ENCODE measurements at places on chromosomes 3 and 15.

DNA sequence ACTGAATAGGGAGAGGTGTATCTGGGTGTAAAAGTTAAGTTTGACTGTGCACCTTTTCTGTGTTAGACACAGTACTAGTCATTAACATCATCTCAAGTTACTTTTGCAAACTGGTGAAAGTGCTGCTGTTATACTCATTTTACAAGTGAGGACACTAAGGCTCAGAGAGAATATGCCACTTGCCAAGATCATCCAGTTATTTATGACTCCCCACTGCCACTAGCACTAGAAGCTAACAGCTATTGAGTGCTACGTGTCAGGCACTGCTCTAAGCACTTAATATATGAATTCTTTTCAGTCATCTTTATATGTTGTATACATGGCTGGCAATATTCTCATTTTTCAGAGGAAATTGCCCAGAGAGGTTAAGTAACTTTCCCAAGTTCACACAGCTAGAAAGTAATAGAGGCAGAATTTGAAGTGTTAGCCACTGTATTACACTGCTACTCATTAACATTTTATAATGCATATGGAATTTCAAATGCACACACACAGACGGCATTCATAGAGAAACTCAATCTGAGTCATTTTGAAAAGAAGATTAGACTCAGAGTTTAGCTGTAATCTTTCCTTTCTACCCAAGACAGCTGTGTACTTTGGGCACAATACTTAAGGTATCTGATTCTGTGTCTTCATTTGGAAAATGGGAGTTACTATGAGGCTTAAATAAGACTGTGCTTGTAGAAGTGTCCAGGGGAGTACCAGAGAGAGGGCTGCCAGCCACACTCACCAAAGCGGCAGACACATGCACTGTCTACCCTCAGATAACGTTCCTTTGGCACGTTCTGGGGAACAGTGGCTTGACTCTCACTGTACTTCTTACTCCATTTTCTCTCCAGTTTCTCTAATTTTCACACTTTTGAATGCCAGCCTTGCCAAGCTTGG lies 1.3 kb upstream of the MASP1 start:
- no peak for DNase-seq

DNA sequence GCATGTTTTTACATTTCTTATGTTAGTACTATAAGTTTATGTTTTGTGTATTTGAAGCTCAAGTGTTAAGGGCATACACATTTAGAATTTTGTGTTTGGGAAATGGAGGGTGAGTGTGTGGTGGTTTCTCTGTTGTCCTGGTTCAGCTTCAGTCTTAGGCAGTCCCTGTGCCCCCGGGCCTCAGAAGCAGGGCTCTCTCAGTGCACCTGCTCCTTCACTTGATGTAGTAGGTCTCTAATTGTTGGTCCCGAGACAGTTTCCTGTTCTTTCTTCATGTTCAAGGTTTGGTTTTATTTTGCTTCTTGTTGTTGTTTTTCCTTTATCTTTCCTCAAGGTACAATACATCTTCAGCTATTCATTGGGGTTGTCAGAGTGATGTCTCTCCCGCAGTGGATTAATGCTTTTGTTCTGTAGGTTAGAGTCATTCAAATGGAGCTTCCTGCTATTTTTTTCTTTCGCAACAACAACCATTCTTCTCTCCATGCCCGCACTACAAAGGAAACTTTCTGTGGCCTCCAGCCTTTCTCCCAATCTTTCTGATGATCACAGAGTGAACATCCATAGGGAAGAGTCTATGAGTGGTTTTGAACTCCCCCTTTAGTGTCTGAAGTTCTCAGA lies 177.8 kb upstream of the GOLGA6L4 start:
- no peak for DNase-seq

DNA sequence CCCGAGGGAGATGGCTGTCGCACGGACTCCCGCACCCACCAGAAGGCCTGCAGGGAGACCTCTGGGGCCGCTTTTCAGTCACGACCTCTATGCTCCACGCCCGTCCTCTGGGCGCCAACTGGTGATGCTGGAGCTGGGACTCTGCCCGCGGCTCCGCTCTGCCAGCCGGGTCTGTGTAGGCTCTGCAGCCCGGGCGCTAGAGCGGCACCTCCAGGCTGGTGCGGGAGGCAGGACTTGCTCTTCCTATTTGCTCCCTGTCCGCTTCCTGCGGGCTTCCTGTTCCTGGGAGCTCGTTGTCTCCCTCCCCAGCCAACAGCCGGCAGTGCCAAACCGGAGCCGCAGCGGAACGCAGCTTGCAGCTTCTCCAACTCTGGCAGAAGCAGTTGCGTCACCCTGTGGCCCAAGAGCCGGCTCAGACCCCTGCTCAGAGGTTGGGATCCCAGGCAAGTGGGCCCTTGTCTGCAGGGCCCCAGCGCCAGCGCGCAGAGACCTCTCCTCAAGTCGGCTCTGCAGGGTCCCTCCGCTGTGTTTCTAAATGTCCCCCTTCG lies 285.9 kb downstream of the XXYLT1 start:
- DNase-seq = no peak

- no peak for DNase-seq
These were observed 177.5 kb downstream of the RORA start for GRCh38 chr15:61051569-61052031.

GRCh38 chr15:28921919-28922706 lies 36.3 kb downstream of the APBA2 start:
- no peak for DNase-seq

DNA sequence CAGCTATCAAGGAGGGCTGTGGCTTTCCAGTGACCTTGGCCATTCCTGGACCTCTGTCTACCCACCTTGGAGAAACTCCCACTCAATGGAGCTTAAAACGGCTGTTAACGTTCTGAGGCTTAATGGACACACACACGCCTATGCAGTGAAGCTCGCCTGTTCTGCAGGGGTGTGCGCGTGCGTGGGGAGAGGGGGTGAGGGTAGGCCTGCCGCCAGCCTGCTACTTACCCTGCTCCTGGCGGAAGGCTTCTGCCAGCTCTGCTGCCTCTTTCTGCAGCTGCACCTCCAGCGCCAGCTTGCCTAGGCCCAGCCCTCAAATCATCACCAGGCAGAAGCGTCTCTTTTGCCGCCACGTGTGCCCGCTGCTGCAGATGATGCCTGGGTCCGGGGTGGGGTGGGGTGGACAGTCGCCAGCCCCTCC lies 23.2 kb upstream of the PARL start:
- DNase-seq = no peak

GRCh38 chr3:142213298-142213697 lies 12.1 kb downstream of the GK5 start:
- DNase-seq = no peak

- DNase-seq = no peak
These were observed 45.3 kb downstream of the TMEM212 start for GRCh38 chr3:171888466-171888865.

DNA sequence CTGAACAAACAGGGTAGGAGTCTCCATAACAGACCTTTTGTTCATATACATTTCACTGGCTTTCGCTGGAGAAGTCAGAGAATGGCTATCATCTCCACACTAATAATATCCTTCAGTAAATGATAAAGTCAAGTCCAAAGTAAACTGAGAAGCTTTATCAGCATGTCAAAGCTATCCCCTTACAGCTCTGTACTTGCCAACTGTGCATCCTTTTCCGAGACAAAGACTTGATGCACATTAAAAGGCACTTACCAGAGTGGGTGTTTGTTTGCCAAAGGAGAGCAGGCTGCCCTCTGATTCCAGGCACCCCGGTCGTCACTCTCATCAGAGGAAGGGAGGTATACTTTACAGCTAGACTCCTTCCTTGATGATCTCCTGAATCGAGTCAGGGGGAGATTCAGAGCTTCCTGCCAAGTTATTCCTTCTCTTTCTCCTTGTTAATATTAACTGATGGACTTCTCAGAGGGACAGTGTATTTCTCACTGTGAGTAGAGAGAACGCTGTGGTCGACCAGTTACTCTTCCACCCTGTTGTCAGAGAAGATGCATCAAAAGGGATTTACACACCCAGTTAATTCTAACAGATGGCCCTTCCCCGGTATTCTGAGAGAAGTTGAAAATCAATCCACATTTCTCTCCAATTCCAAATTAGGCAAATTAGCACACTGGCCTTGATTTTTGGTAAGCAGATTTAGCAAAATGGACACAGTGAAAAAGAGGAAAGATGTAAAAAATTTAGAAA lies 504.7 kb upstream of the NR2F2 start:
- DNase-seq = no peak

- peak; percentile 36 for DNase-seq
These were observed 4.8 kb upstream of the CSK start for GRCh38 chr15:74776821-74777768.

GRCh38 chr3:131370935-131371687 lies 10.5 kb upstream of the NUDT16 start:
- no peak for DNase-seq

DNA sequence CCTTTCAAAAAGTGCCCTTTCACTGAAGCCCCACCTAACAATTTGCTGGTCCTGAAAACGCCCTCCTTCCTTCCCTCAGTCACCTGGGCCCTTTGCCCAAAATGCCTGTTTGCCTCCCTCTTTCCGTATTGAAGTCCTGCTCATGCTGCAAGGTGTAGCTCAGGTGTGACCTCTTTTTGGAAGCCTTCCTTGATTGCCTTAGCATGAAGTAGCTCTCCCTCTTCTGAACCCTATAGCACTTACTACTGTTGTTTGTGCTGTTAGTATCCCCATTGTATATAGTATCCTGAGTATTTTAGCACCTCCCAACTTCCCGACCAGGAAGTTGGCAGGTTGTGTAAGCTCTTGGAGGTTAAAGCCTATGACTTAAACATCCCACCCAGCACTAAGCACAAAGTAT lies 1.7 kb downstream of the PLS1 start:
- DNase-seq = no peak

- no peak for DNase-seq
These were observed 1435.2 kb upstream of the CADM2 start for GRCh38 chr3:83523470-83524073.

GRCh38 chr15:52804526-52805081 lies 14.5 kb upstream of the ONECUT1 start:
- no peak for DNase-seq

GRCh38 chr3:196666001-196666867 lies 26.7 kb downstream of the NRROS start:
- DNase-seq = no peak

DNA sequence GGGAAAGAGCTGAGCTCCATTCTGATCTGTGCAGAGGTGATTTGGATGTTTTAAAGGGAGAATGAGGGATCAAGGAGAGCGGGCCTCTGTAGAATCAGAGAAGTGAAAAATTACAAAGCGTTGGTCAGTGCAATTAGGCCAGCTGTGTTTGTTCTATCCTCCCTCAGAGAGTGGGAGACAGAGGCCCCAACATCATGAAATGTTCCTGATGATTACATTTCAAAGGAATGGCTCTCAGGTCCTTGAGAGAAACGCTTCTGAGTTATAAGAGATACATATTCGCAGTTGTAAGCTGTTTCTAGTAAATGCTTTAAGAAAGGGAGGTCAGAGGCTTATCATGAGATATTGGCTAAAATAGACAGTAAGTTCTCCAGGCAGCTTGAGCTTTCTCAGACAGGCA lies 15.7 kb upstream of the CAND2 start:
- DNase-seq = no peak

GRCh38 chr3:165523801-165524200 lies 313.4 kb downstream of the BCHE start:
- no peak for DNase-seq

- no peak for DNase-seq
These were observed 229.0 kb downstream of the TLE3 start for GRCh38 chr15:69868756-69869155.

GRCh38 chr3:107498646-107499045 lies 24.1 kb upstream of the BBX start:
- no peak for DNase-seq

DNA sequence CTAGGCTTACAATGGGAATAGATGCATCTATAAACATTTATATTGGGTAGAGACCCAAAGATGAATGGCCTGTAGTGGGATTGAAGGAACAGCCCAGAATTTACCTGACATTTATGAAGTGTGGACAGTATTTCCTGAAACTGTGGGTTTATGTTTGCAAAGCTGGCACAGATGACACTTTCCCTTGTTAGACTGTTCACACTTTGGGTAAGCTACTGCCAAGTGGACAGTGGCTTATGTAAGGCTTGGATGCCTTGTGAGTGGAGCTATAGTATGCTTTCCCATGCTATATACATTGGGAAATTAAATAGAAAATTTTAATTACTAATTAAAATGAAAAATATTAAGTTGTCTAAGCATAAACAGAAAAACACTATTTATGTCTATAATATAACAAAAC lies 48.5 kb downstream of the STARD9 start:
- no peak for DNase-seq

- no peak for DNase-seq
These were observed 23.2 kb upstream of the IQCF6 start for GRCh38 chr3:51802106-51802703.

GRCh38 chr3:111717601-111718000 lies 122.5 kb upstream of the ZBED2 start:
- DNase-seq = peak; percentile 35

DNA sequence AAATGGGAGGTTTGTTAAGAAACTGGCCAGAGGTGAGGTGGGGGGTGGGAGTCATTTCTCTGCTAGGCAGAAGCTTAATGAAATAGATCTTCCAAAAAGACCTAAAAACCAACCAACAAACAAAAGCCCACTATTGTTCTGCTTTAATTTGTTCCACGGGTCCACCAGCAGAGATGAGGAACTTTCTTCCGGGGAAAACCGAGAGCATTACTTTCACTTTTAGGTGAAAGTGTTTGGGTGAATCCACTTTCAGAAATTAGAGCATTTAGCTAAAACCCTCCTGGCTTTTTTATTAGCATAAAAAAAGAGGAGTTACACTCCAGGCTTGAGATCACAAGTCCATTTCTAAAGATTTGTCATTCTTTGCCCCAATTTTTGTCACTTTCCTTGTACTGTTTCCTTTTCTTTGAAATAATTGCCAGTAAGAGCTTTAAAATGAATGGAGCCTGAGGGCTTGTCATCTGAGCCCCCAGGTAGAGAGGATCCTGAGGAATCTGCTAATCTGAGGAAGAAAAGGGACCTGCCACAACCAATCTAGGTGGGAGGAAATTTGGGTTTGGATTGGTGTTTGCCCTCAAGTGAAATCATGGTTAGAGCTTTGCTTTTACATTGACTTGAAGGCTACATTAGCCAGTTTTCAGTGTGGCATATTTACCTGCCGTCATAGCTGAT lies 667.6 kb downstream of the NAALADL2 start:
- DNase-seq = no peak

- no peak for DNase-seq
These were observed 64.3 kb downstream of the OSTN start for GRCh38 chr3:191263365-191263764.
